Stimulated activated CD4-positive, alpha-beta T cell treated with anti-CD3 and anti-CD28 coated beads, Interleukin-2, amount 100 ng/mL, for 48 hours (primary cell): ENCODE measurements at places on chromosomes 1 and 21.

DNA sequence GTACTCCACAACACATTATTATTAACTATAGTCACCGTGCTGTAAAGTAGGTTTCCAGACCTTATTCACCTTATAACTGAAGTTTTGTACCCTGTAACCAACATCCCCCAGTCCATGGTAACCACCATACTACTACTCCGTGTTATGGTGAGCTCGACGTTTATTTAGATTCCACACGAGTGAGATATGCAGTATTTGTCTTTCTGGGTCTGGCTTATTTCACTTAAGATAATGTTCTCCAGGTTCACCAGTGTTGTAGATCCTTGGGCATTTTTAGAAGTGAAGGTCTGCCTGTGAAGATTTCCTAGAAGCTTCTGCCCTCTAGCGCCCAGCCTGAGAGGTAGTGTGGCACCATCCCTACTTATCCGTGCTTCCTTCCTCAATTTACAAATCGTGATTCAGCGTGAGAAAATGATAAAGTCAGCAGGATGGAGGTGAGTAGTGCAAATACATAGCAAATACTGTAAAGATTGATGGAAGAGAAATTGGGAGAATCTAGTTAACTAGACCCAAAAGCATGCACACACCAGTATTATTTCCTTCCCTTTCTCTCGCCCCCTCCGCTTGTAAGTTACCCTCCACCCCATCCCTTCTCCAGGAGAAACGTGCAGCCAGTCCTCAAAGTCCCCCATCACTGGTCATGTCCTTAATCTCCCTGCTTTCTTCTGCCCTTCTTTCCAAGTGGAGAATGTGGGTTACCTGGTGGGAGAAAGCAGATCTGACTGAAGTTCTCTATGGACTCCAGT is 36.0 kb upstream of the DISC1 start:
- no peak for DNase-seq

- DNase-seq, result no peak
Measured at GRCh38 chr1:2530513-2531361, 674 bp upstream of the HES5 start.

GRCh38 chr21:15631342-15631741 is 98.4 kb upstream of the USP25 start:
- no peak for DNase-seq

- DNase-seq, result no peak
Measured at GRCh38 chr1:242871471-242872030, 347.1 kb upstream of the PLD5 start.

DNA sequence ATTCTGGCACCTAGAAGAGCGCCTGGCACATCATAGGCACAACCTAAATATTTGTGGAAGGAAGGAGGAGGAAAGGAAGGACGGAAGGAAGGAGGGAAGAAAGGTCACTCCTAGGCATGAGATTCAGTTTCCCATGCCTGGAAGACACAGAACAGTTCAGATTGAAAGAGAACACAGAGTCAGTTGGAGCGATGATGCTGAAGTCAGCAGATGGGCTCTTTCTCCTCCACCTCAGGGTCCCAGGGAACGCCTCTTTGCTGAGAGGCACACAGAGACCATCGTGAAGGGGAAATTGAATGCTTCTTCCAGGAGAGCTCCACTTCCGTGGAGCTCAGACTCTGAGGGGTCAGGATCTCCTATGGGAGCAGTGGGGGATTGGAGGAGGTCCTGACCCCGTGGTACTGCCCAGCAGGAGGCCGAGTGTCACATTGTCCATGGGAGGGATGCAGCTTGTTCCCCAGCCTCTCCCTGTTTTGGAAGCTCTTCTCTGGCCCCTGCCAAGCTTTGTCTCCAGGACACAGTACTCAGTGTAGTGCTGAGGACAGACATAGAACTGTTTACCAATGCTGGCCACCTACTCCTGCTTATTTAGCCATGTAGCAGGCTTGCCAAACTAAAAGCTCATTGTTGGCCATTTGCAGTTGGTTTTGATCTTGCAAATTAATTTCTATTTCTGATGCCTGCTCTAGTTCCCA is 2.4 kb downstream of the MYBPHL start:
- DNase-seq, result no peak
